ENCODE measurements at places on chromosomes 16 and 17. TPM values are rescaled to one million over a fixed set of nuclear protein-coding genes. Genes with fewer than 3 reads are reported as not detected.

- no peak for DNase-seq
Observed at GRCh38 chr17:10360578-10360977, 12.2 kb downstream of the MYH13 start.

DNA sequence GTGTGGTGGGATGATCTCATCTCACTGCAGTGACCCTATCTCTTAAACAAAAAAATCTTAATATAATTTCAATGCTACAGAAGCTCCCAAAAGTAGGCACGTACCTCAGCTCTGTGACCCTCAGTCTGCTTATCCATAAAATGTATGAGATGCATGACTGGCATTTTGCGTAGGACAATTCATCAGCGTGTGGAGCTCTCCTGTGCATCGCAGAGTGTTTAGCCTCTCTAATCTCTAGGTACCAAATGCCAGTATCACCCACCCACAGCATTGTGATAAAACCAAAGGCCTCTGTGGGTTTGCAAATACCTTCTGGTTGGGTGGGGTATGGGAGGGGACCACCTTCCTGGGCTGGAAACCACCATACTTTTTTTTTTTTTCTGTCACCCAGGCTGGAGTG, 19.0 kb upstream of the TUBG2 start:
- DNase-seq: peak; percentile 41

- DNase-seq: no peak
Observed at GRCh38 chr17:81020767-81021497, 14.0 kb upstream of the BAIAP2 start.

GRCh38 chr16:49023050-49023449, 258.6 kb downstream of the CBLN1 start:
- DNase-seq: no peak

DNA sequence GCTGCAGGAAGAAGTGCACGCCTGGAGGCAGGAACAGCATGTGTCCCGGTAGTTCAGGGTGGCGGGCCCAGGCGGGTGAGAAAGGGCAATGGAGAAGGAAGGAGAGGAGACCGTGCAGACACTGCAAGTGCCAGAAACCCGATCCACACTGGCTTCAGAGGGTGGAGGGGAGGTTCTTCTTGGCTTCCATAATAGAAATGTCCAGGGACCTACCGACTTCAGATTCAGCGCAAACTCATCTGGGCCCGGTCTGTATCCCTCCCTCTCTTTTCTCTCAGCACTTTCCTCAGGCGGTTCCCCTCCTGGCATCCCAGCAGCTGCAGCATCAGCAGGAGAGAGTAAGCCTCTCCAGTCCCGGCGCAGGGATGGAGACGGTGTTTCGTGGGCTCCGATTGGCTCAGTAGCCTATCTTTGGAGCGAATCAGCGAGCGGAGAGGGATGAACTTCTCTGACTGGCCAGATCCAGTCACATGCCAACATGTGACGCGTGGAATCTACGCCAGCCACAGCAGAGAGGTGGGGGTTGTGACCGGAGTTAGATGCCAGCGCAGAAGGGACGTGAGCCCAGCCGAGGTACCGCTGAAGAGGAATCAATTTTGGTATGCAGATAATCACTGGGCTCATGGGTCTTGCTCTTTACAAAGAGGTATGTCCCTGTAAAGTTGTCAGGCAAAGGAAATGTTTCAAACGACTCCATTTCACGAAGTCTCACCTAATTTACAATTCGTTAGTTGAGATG, 1.9 kb upstream of the PRPSAP2 start:
- DNase-seq: peak; percentile 89

DNA sequence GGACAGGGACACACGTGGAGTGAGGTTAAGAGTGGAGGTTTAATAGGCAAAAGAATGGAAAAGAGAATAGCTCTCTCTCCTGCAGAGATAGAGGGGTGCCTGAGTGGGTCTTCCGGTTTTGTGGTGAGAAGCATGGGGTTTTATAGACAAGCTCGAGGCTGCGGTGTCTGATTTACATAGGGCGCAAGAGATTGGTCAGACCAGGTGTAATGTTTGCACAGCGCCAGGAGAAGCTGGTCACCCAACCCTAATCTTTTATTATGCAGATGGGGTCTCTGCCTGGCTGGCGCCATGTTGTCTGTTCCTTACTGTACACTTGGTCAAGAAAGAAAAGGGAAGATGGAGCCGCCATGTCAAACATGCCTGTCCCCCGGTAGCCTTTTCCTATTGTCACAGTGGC, 44.5 kb upstream of the MLYCD start:
- no peak for DNase-seq

- no peak for DNase-seq
Observed at GRCh38 chr17:47203984-47204721, 5.0 kb upstream of the MYL4 start.

GRCh38 chr16:85673529-85674417, 15.0 kb downstream of the GINS2 start:
- DNase-seq: peak; percentile 22

GRCh38 chr17:31391496-31391949, at the start of gene RAB11FIP4:
Gene RAB11FIP4, plus strand, starts transcription at chr17:31391675. Its CDS starts 178 bp downstream, at chr17:31391853.
- peak; percentile 47 for DNase-seq

DNA sequence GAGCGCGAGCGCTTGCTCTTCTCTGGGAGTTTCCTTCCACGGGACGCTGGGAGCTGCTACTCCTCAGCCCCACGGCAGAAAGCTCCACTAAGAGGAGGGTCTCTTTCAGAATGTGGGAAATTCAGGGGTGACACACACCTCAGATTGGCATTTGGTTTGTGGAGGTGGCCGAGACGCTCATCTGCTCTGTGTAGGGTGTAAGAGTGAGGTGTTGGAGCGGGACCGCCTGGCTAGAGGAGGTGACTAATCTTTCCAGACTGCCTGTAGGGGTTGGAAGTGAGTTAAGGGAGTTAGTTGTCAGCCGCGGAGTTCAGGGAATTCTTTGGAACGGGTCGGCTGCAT, 735 bp downstream of the PSMD11 start:
- DNase-seq: peak; percentile 40

GRCh38 chr16:57614944-57615343, 13.5 kb upstream of the ADGRG1 start:
- no peak for DNase-seq

- no peak for DNase-seq
Observed at GRCh38 chr17:44829523-44830358, at the start of gene GJC1. Gene GJC1, minus strand, starts transcription at chr17:44830287. Its CDS starts 24,470 bp downstream, at chr17:44805817.

The CDT1 gene
- total RNA-seq: 69.7 TPM

The GJC1 gene
- total RNA-seq: under 0.01 TPM

The KRTAP2-1 gene
- not detected for total RNA-seq

The CLDN9 gene
- 0.27 TPM for total RNA-seq

Data from hematopoietic multipotent progenitor cell (in vitro differentiated cells).